ENCODE measurements at places on chromosomes 5 and 9. TPM values are rescaled to one million over a fixed set of nuclear protein-coding genes. Genes with fewer than 3 reads are reported as not detected.

DNA sequence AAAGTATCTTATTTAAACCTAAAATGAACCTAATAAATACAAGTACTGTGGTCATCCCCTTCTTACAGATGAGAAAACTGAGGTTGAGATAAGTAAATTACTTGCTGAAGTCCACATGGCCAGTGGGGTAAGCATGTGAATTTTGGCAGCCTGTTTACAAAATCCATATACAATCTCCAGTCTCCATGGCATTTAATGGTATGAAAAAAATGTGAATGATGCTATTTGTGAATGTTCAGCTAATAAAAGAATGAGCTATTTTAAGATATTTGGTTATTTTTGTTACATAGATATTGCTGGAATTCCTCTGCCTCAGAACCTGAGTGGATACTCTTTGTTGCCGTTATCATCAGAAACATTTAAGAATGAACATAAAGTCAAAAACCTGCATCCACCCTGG lies 19.3 kb upstream of the GPR150 start:
- no peak for DNase-seq

- no peak for DNase-seq
Measured at GRCh38 chr5:141994511-141995136, 18.2 kb downstream of the GNPDA1 start.

DNA sequence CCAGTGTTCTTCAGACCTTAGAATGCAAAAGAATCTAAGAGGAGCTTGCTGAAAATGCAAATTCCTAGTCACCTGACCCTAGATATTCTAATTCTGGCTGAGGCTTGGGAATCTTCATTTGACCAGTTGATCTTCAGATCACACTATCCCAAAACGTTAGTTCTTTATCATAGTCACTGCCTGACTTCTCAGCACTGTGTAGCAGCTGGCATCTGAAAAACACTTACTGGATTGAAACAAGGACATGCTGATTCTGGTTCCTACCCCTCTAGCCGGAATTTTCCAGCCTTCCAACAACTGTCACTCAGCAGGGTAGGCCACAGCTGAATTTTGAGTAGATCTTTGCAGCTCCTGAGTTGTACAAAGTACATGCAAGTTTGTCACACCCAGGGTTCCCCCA lies 72.2 kb downstream of the EBF1 start:
- no peak for DNase-seq

- DNase-seq = no peak
Measured at GRCh38 chr5:127844581-127845021, 141.4 kb downstream of the CCDC192 start.

- no peak for DNase-seq
Measured at GRCh38 chr5:57033503-57033902, 81.6 kb upstream of the MIER3 start.

DNA sequence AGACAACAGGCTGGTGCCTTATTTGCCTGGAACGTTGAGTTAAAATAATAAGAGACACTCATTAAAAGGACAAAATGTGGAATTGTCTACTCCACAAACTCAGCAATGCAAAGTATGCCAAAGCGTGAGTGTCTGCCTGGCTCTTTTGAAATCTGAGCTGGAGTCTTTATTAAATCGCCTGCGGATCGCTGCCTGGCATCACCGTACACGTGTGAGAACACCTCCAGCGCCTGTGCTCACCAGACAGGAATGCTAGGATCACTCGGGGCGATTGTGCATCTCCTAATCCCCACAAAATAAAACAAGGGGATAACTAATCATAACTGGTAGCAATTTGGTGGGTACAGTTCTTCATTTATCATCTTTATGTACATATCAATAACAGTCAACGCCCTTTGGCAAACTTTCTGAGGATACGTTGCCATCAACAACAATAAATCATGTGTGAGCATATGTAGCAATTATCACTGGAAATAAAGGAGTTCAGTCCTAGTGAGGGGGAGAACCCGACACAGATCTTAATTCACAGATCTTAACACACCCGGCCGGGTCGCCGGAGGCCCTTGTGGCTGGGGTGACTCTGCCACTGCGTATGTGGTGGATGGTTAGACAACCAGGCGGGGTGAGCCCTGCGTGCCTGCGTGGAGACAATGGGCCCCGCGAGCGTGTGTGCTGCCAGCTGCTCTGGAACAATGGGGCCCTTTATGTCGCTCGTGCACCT lies 284.9 kb upstream of the IRX1 start:
- DNase-seq = peak; percentile 76

DNA sequence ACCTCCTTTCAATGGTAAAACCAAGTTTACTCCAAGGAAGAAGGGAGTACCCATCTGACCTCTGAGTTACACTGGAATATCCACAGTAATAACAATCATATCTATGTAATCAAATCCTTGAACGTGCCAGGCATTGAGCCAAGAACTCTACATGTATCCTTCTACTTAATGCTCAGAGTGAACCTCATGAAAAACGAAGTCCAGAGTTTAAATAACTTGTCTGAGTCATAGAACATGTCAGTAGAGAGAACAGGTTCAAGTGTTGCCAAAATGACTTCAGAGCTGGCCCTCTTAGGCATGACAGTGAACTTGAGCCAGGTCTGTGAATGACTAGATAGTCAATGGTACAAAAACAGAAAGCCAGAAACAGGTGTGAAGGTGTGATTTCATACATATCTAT lies 164.1 kb upstream of the ZNF618 start:
- DNase-seq = no peak

Gene PHF19
- 37.2 TPM for total RNA-seq

- no peak for DNase-seq
Measured at GRCh38 chr9:134229466-134230091, 65.2 kb upstream of the RNU6ATAC start.

Measured in Calu3 (cell line).